HFFc6 (cell line): ENCODE measurements at places on chromosomes 2 and 18. TPM values are rescaled to one million over a fixed set of nuclear protein-coding genes. Genes with fewer than 3 reads are reported as not detected.

- no peak overlapping the region for H3K27ac ChIP-seq
- no peak overlapping the region for H3K4me3 ChIP-seq
- no peak for DNase-seq
- H3K36me3 ChIP-seq, result no peaks in the 10 kb centered on the region
- no peaks in the 10 kb centered on the region for H3K4me1 ChIP-seq
Observed at GRCh38 chr2:2491964-2492363, 160.9 kb upstream of the MYT1L start.

- H3K27ac ChIP-seq, result peak overlapping the region; percentile 85
- peaks cover 41% of the 10 kb centered on the region for H3K4me1 ChIP-seq
- H3K4me3 ChIP-seq, result peak overlapping the region; percentile 77
- H3K36me3 ChIP-seq, result peaks cover 4% of the 10 kb centered on the region; the same call in 1 of the 2 replicates
- DNase-seq, result peak; percentile 27
Observed at GRCh38 chr2:127086990-127087790, 19.8 kb downstream of the BIN1 start.

- no peaks in the 10 kb centered on the region for H3K27me3 ChIP-seq
- DNase-seq, result no peak
- H3K36me3 ChIP-seq, result no peaks in the 10 kb centered on the region
- H3K4me3 ChIP-seq, result no peak overlapping the region
- H3K27ac ChIP-seq, result no peak overlapping the region
Observed at GRCh38 chr2:139156730-139157129, 376.5 kb upstream of the NXPH2 start.

DNA sequence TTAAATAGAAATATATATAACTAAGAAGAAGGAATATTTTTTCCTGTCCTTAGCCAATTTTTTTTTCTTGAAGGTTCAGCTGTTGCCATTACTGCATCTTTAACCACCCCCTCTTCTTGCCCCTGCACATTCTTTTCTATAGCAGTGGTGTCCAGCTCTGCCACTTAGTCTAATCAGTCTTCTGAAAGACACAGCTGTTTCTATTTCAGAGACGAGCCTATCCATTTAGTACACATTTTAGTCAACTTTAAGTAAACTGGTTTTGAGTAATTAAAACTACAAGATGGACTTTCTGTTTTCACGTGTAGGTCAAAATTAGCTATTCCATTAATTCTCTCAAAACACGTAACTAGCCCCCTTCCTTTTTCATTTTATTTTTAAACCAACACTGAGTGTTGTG, 21.0 kb downstream of the SPOPL start:
- H3K27me3 ChIP-seq, result no peaks in the 10 kb centered on the region
- peaks cover 22% of the 10 kb centered on the region for H3K36me3 ChIP-seq
- H3K4me3 ChIP-seq, result no peak overlapping the region
- H3K4me1 ChIP-seq, result no peaks in the 10 kb centered on the region; the same call in 1 of the 2 replicates
- H3K27ac ChIP-seq, result no peak overlapping the region

GRCh38 chr18:3689091-3689490, 239.1 kb downstream of the TGIF1 start:
- H3K4me1 ChIP-seq, result peaks cover 44% of the 10 kb centered on the region
- H3K36me3 ChIP-seq, result peaks cover 11% of the 10 kb centered on the region
- no peak for DNase-seq
- H3K27me3 ChIP-seq, result peaks cover 2% of the 10 kb centered on the region

GRCh38 chr2:111213877-111214276, 93.2 kb downstream of the BCL2L11 start:
- H3K27me3 ChIP-seq, result peaks cover 3% of the 10 kb centered on the region; the same call in 1 of the 2 replicates
- no peak overlapping the region for H3K27ac ChIP-seq
- H3K36me3 ChIP-seq, result peaks cover 44% of the 10 kb centered on the region
- H3K4me1 ChIP-seq, result peaks cover 6% of the 10 kb centered on the region
- no peak overlapping the region for H3K4me3 ChIP-seq
- DNase-seq, result no peak

GRCh38 chr2:207200136-207200535, 34.4 kb upstream of the KLF7 start:
- H3K27me3 ChIP-seq, result no peaks in the 10 kb centered on the region; the same call in 1 of the 2 replicates
- H3K4me1 ChIP-seq, result no peaks in the 10 kb centered on the region
- H3K27ac ChIP-seq, result no peak overlapping the region
- no peak overlapping the region for H3K4me3 ChIP-seq
- H3K36me3 ChIP-seq, result no peaks in the 10 kb centered on the region

GRCh38 chr2:190664240-190664639, 15.4 kb downstream of the NAB1 start:
- H3K4me3 ChIP-seq, result 0 out of 2 replicates have a peak overlapping the region, but pooled peaks have one; percentile 26
- peaks cover 14% of the 10 kb centered on the region for H3K36me3 ChIP-seq
- peaks cover 53% of the 10 kb centered on the region for H3K4me1 ChIP-seq
- peak; percentile 43 for DNase-seq
- no peaks in the 10 kb centered on the region; the same call in 1 of the 2 replicates for H3K27me3 ChIP-seq

DNA sequence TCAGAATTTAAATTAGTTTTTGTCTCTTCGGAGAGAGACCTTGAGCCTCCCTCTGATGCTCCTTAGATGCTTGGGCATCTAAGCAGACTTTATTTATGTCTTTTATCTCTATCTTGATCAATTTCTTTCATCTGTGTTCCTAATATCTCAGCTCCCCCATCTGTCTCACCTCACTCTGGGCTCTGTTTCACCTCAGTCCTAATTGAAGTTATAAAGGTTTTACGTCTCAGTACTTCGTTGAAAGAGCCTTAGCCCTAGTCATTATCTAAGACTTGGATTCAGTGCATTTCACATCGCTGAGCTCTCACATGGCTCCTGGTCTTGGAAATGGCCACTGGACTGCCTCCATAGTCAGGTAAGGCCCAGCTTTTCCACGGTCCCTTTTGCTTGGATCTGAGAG, 13.8 kb upstream of the CTLA4 start:
- H3K36me3 ChIP-seq, result no peaks in the 10 kb centered on the region
- no peak overlapping the region for H3K4me3 ChIP-seq
- H3K27me3 ChIP-seq, result peaks cover 23% of the 10 kb centered on the region
- no peaks in the 10 kb centered on the region for H3K4me1 ChIP-seq
- no peak overlapping the region for H3K27ac ChIP-seq

DNA sequence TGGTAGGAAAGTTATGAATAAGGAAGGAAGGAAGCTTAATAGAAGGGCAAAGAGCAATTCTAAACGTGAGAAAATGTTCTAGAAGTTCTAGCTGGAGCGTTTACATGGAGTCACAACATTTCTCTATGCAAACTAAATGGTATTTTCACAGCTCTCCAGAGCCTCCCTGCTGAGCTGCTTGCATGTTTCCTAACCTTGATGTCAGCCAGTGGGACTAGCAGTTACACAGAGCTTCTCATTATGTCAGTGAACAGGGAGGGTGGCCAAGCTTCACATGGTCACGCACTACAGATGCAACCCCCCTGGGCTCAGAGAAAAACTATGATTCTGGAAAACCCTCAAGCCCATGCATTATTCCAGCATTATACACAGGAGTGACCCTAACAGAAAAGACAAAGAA, 153.4 kb upstream of the CCDC150 start:
- DNase-seq, result no peak
- H3K27ac ChIP-seq, result no peak overlapping the region
- H3K27me3 ChIP-seq, result no peaks in the 10 kb centered on the region; the same call in 1 of the 2 replicates
- H3K36me3 ChIP-seq, result 0 out of 2 replicates have a peak, but pooled peaks cover 5% of the 10 kb centered on the region
- H3K4me3 ChIP-seq, result no peak overlapping the region

DNA sequence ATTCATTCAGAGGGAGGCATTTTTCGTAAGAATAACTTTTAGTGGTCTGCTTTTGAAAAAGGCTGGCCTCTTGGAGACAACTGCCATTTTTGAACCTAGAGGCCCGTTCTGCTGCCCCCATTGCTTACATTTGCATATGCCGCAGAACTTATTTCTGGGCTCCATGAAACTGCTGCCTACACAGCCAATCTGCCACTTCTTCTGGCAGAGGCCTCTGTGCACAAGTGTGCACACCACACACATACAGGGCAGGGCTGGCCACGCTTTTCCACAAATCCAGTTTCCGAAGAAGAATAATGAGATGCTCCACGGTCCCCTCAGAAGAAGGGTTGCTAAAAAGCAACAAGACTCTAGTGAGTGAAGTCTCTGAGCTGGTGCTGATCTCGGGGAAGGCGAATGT, 56.2 kb downstream of the TMEM200C start:
- H3K4me3 ChIP-seq, result no peak overlapping the region
- H3K27ac ChIP-seq, result no peak overlapping the region
- H3K27me3 ChIP-seq, result no peaks in the 10 kb centered on the region; the same call in 1 of the 2 replicates
- no peaks in the 10 kb centered on the region for H3K4me1 ChIP-seq

DNA sequence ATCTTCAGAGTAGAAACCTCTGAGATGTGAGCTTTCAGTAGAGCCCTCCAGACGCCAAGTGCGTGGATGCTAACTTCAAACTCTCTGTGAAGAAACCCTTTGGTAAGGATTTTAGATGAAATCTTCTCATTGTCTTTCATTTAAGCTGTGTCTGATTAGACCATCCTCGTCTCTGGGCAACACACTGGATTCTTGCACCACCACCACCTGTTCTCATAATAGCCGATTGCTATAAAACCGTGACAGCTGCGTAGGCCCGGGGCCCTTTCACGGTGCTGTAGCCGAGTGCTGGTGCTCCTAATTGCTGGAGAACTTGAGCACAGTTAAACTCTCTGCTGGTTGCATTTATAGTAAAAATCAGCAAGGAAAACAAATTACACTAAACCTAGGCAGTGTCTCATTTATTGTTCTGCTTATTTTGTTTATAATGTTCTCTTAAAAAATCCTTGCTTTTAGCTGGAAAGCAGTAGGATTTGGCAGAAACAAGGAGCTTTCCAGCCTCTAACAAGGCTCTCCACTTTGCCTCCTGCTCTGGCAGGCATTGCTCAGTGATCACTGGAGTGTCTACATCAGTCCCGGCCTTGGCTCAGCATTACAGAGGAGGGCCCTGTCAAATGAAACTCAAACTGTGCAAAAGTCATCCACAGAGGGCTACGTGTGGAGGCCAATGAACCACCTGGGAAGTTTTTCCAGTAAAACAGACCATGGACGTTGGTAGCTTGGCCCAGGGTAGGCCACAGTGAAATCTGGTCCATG, 40.9 kb upstream of the MBP start:
- no peak overlapping the region for H3K4me3 ChIP-seq
- no peaks in the 10 kb centered on the region for H3K36me3 ChIP-seq
- H3K27me3 ChIP-seq, result peaks cover 21% of the 10 kb centered on the region

DNA sequence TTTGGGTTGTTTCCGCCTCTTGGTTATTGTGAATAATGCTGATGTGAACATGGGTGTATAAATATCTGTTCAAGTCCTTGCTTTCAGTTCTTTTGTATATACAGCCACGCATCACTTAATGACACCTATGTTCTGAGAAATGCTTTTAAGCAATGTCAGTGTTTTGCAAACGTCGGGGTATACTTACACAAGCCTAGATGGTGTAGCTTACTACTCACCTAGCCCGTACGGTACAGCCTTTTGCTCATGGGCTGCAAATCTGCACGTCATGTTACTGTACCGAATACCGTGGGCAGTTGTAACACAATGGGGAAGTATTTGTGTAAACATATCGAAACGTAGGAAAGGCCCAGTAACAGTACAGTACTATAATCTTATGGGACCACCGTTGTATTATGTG, 12.4 kb downstream of the RALB start:
- no peak overlapping the region for H3K27ac ChIP-seq
- peaks cover 7% of the 10 kb centered on the region; the same call in 1 of the 2 replicates for H3K4me1 ChIP-seq
- DNase-seq, result no peak
- no peak overlapping the region for H3K4me3 ChIP-seq

DNA sequence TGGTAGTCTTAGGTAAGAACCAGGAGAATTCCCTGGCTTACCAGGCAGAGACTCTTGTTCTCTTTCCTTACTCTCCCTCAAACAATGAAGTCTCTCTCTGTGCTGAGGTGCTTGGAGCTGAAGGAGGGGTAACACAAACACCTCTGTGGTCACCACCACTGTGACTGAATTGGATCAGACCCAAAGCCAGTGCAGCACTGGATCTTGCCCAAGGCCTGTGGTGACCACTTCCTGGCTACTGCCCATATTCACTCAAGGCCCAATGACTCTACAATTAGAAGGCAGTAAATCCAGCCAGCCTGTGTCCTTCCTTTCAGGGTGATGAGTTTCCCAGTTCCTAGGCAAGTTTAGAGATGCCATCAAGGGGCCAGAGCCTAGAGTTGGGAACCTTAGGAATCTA, 706.8 kb downstream of the SLC4A3 start:
- no peaks in the 10 kb centered on the region; the same call in 1 of the 2 replicates for H3K27me3 ChIP-seq
- H3K4me3 ChIP-seq, result no peak overlapping the region
- peak; percentile 27 for DNase-seq

DNA sequence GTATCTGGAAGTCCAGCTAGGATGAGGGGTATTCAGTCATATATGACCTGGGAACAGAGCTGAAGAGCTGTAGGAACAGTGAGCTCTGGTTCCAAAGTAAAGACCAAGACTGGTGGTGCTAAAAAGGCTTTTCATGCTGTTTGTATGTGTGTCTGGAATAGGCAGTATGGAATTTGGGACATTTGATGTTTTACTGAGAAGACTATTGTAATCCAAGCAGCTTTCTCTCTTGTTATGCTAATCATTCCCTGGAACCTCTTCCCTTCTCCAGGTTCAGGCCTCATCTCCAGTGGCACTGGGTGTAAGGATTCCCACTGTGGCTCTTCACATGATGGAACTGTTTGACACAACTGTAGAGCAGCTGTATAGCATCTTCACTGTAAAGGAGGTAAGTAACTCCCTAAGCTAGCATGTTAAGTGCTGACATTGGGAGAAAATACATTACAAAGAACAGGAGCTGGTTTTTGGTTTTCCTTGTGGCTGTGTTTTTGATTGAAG, 23.3 kb downstream of the C2orf74 start:
- no peak overlapping the region for H3K4me3 ChIP-seq
- no peak overlapping the region for H3K27ac ChIP-seq
- DNase-seq, result no peak
- no peaks in the 10 kb centered on the region; the same call in 1 of the 2 replicates for H3K27me3 ChIP-seq
- peaks cover 71% of the 10 kb centered on the region for H3K36me3 ChIP-seq

The RPRM gene
- total RNA-seq, result not detected in 3 replicates

The NT5C1B gene
- total RNA-seq, result not detected in 3 replicates

The SLC66A2 gene
- 26.6 to 38.9 TPM (median 37.9 TPM) in 3 replicates for total RNA-seq

The GREB1 gene
- 0.07 TPM in 1 of 3 replicates, not detected in the others for total RNA-seq

The G6PC2 gene
- not detected in 3 replicates for total RNA-seq
